ENCODE measurements at places on chromosomes 11 and 22.

GRCh38 chr22:35124691-35125219 is 58.8 kb downstream of the ISX start:
- DNase-seq = no peak

GRCh38 chr11:68010090-68011041 is at the start of gene ALDH3B1:
ALDH3B1 (plus strand) TSS chr11:68010327; CDS start chr11:68015298, 4,971 bp downstream.
- no peak for DNase-seq

DNA sequence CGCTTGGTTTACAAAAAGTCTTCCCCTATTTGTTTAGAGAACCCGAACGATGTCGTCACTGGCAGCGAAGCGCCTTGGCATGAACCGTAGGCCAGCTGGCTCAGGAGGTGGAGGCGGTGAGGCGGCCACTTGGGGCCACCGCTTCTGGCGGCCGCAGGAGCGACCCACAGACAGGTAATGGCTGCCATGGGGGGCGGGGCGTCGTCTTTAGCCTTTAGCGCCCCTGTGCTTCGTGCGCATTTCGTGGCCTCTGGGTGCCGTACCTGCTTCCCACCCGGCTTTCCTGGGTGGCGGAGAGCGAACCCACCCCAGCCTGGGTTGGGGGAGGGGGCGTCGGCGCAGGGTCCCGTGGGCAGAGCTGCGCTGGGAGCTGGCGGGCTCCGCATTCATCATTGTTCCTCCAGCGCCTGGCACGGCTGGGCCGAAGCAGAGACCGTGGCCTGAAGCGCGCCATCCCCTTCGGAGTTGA is 469 bp upstream of the OSBP2 start:
- no peak for DNase-seq

DNA sequence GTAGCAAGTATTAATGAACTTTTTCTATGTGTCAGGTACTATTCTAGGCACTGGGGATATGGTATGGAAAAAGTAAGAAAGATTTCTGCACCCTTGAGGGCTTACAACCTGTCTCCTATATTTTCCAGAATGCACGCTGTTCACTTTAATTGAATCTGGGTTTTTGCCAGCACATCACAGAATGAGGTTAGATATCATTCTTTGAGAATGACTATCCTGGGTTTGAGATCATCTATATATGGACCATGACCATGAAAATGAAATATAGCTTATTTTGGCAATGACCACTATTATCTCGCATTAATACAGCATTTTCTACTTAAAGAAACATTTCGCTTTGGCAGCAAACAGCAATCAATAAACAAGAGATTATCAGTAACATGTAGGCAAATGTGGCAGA is 46.9 kb downstream of the C11orf71 start:
- DNase-seq = no peak

DNA sequence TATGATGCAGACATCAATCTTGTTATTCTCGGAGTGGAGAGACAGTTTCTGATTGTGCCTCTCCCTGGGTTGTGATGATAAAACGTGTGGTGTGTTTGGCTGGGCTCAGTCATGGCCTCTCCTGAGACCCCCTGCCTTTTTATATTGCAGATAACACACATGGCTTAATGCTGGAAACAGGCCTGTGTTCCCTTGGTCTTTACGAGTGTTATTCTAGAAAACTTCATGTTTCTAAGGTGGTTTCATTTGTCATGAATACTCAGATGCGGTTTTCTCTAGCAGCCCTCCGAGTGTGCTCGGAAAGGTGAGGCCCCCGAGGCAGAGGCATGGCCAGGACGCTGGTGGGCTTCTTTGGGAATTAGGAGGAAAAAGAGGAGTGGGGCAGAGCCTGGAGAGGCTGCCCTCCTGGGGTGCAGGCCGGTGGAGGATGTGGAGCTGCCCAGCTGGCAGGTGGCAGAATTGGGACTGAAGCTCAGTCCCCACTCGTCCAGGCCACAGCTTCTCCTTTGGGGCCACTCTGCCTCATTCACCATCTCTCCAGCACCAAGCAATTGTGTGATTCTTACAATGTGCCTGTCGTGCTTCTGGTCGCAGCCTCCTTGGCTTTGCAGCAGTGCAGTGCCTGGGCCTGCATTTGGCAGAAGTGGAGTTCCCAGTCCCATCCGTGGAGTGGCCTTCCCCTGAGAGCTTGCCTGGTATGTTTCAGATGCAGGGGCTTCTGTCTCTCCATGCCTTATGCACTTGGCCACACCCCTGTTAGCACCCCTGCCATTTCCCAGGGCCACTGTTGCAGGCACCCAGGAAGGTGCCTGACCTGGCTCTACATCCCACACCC is 309.6 kb downstream of the TBC1D22A start:
- no peak for DNase-seq

GRCh38 chr11:116895048-116895757 is 57.8 kb upstream of the APOA1 start:
- no peak for DNase-seq

- DNase-seq = no peak
These were observed 129.7 kb downstream of the SNX19 start for GRCh38 chr11:130786586-130786985.

- no peak for DNase-seq
These were observed 50.3 kb upstream of the GAB2 start for GRCh38 chr11:78467931-78468330.

Data from GM12891 (cell line).